ENCODE measurements at places on chromosomes 12 and 14.

DNA sequence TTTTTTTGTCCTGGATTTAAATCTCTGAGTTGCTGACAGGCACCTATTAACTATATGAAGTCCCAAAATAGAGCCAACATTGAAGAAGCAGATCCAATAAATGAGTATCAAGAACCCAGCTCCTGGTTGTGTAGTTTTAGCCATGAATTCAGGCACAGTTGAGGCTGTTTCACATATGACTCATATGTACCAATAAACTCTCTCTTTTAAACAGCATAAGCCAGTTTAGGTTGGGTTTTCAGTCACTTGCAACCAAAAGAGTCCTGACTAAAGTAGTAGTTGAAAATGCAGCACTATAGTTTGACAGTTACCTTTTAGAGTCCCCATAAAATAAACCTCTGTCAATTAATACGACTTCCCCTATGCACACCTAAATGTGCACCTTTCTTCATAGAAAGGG is 389.9 kb downstream of the RPS29 start:
- DNase-seq = no peak

GRCh38 chr12:52213564-52214420 is 19.3 kb upstream of the KRT7 start:
- peak; percentile 76 for DNase-seq

DNA sequence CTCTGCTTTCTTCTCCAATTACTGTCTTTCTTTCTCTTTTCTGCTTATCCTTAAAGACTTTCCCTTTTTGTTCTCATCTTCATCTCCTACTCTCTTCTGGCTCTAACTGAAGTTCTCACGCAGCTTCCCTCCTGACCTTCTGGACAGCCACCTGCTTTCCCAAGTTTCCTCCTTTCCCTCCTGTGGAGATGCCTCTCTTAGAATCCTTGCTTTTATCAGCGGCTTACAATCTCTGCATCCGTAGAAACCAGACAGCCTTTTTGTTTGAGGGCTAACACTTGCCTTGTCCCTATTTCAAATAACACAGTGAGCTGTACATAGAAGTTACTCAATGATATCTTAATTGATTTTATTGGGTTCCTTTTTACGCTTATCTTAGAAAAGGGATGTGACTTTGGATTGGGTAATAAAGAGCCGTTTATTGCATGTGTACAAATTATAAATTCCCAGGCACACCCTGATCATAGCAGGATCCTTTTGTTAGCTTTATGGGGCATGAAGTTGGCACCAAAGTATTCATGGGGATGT is 2.1 kb upstream of the LGALS3 start:
- no peak for DNase-seq

DNA sequence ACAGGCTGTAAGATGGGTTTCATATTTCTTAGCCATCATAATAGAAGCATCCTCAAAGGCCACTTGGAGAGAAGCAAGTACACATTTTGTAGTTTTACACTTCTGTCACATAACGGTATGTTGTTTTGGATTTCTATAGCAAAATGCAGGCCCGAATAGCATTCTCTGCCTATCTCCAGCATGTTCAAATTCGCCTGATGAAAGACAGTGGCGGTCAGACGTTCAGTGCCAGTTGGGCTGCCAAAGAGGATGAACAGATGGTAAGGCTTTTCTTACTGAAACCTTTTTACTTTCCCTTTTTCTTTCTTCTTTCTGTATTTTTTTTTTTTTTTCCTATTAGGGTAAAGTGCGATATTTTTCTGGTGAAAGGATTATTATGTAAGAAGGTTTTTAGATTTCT is 110.5 kb downstream of the TTLL5 start:
- DNase-seq = no peak

DNA sequence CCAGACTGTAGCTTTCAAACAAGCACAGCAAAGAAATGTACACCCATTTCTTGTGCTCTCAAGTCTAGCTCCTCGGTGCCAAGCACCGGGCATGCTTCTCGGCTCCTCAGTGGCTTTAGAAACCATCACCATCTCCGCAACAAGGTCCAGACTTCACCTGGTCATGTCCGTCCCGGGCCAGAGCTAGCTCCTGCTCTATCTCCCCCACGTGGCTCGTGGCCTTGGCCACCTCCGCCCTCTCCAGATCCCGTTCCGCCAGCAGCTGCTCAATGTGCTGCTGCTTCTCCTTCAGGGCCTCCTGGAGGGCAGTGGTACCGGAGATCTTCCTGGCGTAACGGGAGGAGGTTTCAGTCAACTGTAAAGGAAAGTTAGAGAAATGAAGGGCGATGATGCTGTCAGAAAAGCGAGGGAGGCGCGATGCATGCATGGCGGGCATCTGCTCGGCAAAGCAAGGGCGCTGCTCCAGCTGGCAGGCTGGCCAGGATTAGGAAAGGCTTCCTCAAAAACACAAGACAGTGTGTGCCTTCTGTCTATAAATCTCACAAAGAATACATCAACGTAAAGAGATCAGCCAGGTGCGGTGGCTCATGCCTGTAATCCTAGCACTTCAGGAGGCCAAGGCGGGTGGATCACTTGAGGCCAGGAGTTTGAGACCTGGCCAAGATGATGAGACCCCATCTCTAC is 67.4 kb downstream of the CLIP1 start:
- no peak for DNase-seq

DNA sequence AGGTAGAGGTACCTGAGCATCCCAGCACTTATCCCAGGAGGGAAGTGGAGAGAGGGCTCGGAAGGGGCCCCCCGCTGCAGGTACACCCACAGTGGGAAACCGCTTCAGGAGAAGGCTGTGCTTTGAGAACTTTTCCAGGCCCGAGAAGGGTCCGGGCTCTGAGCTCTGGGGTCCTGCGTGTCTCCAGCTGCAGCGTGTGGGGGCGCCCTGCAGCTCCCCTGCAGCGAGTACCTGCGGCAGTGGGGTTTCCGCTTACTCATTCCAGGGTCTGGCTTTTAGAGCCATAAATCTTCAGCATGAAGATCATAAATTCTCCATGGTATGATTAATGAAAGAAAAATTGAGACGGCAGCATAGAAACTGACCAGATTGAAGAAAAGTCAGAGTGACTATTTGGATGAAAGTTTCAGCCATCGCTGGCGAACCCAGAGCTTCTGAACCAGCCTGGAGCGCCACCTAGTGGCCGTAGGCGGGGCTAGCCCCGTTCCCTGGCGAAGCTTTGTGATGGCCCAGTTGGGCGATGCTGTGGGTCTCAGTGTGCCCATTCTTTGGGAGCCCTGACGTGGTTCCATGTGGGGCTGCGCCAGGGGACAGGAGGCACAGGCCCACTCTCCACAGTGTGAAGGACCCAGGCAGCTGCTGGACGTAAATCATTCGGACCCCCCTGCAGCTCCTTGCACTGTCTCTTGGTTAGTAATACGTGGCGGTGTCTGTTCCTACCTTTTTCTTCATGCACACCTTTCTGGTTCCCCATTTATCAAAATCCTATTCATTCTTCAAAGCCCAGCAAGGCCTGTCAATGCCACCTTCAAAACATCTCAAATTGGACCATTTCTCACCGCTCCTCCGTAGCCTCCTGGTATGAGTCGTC is 198.2 kb downstream of the TSPAN9 start:
- DNase-seq = peak; percentile 87

- no peak for DNase-seq
Measured at GRCh38 chr12:124542021-124542949, 25.1 kb downstream of the NCOR2 start.

GRCh38 chr12:3333583-3333982 is 157.4 kb upstream of the PRMT8 start:
- DNase-seq = no peak

DNA sequence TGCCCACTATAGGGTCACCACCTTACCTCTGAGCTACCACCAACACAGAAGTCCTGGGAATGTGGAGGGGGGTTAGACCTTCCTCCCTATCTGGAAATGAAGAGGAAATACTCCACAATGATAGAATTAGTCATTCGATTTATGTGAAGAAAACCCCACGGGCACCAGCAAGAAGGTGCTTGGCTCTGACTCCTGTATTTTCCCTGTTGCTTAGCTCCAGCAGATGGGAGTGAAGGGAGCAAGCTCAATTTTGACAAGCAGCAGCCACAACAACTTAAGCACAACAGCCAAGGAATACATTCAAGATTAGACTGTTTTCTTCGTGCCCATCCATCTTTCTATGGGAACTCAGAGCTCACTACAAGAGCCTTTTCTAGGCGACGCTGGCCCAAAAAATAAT is 191.7 kb downstream of the SPTSSA start:
- DNase-seq = no peak

DNA sequence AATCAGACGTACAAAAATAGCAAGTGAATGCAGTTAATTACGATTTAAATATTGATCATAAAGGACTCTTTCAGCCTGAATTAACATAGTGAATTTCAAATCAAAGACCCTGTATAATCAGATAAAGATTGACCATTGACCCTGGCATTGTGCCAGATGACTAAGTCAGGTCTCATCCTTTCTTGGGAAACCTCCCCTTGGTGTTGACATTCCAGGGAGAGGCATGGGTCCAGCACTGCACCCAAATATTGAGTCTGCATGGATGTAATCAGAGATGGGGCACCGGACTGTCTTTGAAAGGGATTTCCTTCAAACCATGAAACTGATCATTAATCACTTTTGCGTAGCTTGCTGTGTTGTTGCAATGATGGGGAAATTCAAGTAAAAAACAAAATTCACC is 1138.2 kb downstream of the BCL11B start:
- DNase-seq = no peak

GRCh38 chr12:89289720-89290119 is 62.6 kb downstream of the DUSP6 start:
- no peak for DNase-seq

GRCh38 chr14:94677213-94677612 is 65.0 kb downstream of the SERPINA3 start:
- DNase-seq = no peak

GRCh38 chr14:99240627-99241324 is 31.2 kb downstream of the BCL11B start:
- no peak for DNase-seq

GRCh38 chr12:76698316-76698715 is 65.6 kb upstream of the ZDHHC17 start:
- DNase-seq = no peak

DNA sequence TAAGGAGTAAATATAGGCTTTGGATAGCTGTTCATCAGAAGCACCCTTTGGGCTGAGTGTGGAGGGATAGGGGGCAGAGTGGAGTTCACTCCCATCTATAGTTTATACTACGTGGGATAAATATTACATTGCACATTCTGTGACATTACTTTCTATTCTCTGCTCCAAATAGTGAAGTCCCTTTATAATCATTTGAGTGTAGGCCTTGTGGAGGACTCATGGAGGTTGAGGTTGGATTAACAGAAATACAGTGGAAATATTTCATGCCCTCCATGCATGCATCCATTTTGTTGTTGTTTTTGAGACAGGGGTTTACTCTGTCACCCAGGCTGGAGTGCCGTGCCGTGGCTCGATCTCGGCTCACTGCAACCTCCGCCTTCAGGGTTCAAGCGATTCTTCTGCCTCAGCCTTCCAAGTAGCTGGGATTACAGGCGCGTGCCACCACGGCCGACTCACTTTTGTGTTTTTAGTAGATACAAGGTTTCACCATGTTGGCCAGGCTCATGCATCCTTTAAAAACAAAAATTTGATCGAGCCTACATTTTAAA is 1.4 kb downstream of the CHPT1 start:
- peak; percentile 26 for DNase-seq

- no peak for DNase-seq
Measured at GRCh38 chr12:52293926-52294325, 2.6 kb upstream of the KRT81 start.

DNA sequence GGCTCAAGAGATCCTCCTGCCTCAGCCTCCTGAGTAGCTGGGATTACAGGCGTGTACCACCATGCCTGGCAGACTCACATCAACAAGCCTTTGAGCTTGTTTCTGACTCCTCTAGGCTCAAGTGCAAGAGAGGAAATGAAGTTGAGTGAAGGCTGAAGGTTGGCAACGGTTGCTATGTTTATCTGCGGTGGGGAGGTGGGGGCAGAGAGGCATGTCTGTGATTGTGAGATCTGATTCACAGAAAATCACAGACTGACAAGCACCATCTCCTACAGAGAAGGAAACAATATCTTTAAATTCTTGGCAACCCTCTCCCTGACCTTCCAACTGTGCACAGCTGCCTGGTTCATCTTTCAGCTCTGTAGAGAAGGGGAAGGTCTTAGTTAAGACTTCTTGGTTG is 22.1 kb upstream of the NINJ2 start:
- DNase-seq = peak; percentile 66
